ENCODE measurements at places on chromosomes 7 and 10.

- no peak for DNase-seq
These were observed 103.8 kb downstream of the TAX1BP1 start for GRCh38 chr7:27843584-27844305.

DNA sequence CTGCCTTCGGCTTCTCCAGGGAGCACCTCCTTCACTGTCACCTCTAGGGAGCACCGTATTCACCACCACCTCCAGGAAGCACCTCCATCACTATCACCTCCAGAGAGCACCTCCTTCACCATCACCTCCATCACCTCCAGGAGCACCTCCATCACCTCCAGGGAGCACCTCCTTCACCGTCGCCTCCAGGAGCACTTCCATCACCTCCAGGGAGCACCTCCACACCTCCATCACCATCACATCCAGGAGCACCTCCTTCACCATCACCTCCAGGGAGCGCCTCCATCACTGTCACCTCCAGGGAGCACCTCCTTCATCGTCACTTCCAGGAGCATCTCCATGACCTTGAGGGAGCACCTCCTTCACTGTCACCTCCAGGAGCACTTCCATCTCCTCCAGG, 102.3 kb downstream of the DNAJB6 start:
- DNase-seq = no peak

GRCh38 chr10:33238643-33239042, 95.8 kb downstream of the NRP1 start:
- no peak for DNase-seq

DNA sequence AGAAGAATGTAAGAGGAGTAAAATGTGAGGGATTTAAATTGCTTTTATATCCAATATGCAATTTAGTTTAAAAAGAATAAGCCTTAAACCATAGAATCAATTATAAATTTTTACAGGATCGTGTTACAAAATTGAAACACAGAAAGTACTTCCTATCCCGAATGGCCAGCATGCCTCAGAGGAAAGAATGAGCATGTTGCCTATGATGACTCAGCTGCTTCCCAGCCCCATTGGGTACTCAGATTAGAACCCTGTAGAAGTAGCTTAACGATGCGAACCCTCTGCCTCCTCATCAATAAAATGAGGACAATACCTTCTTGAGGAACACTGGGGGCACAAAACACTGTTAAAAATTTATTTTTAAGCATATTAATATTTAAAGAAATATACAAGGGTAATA, 113.4 kb upstream of the CDK1 start:
- no peak for DNase-seq

DNA sequence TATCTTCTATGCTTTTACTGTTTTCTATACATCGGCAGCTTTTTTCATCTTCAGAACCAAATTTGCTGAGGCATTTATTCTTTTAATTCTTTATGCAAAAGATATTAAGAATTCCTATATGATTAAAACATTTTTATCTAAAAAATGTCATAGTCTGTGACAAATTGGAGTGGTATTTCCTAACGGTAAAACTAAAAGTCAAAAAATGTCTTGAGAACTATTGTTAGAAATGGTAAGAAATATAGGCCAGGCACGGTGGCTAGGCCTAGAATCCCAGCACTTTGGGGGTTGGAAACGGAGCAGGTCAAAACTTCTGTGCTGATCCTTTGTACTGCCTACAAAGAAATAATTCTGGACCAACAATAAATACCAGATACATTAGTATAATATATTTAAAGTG, 57.7 kb upstream of the PRR15 start:
- DNase-seq = no peak

GRCh38 chr7:78296644-78297371, 498.2 kb downstream of the PHTF2 start:
- DNase-seq = no peak

DNA sequence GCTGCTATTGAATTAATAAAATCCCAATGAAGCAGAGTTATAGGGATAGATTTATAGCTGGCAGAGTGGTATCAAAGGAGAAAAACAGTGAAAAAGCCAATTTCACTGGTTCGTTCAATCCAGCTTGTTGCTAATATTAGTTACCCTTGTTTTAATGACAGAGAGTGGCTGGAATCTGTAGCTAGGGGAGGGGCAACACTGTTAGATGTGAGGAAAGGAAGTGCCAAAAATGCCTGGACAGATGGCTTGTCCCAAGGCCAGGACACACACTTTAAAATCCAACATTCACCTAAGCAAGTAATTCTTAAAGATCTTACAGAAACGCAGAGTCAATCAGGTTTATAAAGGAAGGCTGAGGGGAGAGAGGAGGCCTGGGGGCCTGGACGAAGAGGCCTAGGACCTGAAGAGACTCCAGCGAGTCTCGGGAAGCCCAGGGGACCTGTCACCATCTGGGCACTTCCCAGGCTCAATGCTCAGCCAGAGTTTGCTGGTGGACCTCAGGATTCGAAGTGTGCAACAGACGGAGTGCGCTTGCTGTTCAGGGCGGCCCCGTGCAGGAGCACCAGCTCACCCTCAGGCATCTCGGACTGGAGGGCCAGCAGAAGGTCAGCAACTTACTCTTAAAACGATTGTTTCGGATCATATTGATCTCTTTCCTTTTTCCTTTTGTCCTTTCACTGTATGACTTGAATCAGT, 36.7 kb downstream of the TMEM248 start:
- DNase-seq = no peak

- peak; percentile 32 for DNase-seq
These were observed 652 bp downstream of the PCGF5 start for GRCh38 chr10:91220954-91221675.

DNA sequence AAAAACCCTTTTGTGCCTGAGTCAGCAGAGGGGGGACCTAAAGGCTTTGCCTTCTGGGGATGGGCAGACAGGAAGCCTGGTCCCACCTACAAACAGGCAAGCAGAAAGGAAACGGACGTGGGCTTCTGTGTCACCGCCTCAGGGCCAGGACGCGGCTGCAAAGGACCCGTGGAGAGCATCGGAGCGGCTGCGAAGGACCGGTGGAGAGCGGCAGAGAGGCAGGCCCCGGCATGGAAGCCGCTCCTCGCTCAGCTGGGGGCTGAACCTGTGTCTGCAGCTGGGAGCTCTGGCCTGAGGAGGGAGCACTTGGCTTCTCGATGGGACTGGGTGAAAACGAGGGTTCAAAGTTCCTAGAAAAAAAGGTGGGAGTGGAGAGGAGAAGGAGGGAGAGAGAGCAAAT, 125.4 kb upstream of the PPP2R2D start:
- DNase-seq = no peak

All from common myeloid progenitor, CD34-positive (primary cell).